ENCODE measurements at places on chromosomes 3 and 15.

DNA sequence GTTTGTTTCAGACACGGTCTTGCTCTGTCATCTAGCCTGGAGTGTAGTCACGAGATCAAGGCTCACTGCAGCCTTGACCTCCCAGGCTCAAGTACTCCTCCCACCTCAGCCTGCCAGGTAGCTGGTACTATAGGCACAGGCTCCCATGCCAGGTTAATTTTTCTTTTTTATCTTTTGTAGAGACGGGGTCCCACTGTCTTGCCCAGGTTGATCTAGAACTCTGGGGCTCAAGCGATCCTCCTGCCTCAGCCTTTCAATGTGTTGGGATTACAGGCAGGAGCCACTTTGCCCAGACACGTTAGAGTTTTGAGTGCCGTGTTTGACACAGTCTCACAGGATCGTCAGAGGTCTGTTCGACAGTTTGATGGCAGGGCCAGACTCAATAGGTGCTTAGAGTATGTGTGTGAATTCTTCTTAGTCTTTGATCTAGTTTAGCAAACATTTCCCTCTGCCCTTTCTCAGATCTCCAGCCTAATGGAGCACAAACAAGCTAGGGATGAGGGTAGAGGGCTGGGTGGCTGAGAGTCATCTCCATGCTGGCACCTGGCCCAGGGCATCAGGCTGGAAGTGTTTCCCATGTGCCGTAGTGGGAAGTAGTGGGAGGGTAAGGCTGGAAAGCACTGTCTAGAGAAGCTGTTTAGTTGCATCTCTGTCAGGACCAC is 66.1 kb upstream of the DLG1 start:
- no peak for DNase-seq

DNA sequence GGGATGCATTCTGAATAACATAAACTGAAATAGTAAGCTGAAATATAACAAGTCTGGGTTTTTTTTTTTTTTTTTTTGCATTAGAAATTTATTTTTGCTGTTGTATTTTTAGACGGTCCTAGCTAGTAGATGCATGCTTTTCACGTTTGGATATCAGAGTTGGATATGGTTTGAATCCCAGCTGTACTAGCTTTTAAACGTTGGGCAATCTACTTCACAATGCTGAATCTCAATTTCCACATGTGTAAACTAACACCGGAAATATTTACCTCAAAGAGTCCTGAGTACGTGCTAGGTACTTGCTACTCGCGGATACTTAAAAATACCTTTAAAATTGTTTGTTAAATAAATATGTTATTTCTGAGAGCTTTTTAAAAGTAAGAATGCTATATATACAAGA is 139.8 kb downstream of the BBX start:
- no peak for DNase-seq

GRCh38 chr3:81186412-81186811 is 575.0 kb downstream of the GBE1 start:
- no peak for DNase-seq

GRCh38 chr3:138774529-138775253 is 60.0 kb downstream of the PIK3CB start:
- DNase-seq: no peak

- DNase-seq: peak; percentile 66
Observed at GRCh38 chr3:71984843-71985613, 200.1 kb upstream of the PROK2 start.

DNA sequence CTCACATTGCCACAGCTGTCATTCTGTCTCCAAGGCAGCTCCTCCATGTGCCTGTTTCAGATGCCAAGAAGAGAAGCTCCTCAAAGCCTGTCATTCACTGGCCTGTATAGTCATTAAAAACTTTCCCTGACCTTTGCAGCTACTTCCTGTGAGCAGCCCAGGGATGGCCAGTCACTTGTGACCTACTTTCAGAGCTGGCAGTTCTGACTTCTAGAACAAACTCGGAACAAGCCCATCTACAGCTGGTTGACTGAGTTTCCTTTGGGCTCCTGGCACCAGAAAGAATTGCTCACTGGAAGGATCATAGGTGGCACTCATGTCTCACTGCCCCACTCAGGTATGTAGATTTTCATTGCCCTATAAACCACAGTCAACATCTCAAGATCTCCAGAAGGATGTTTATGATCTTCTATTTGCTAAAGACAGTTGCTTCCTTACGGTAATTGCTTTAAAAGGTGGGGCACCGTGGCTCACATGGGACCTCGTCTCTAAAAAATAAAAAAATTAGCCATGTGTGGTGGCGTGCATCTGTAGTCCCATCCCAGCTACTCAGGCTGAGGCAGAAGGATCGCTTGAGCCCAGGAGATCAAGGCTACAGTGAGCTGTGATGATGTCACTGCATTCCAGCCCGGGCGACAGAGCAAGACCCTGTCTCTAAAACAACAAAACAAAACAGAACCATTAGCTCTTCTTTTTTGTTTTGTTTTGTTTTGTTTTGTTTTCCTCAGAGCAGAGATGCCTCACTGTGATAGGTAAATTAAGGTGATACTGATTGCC is 11.2 kb upstream of the ATP13A3 start:
- no peak for DNase-seq

- DNase-seq: no peak
Observed at GRCh38 chr15:67472957-67473356, 48.0 kb upstream of the C15orf61 start.

Data from activated CD8-positive, alpha-beta memory T cell treated with anti-CD3 and anti-CD28 coated beads for 24 hours (primary cell).